Left renal cortex interstitium (tissue), 4 donors: ENCODE measurements at places on chromosomes 7 and 10. TPM values are rescaled to one million over a fixed set of nuclear protein-coding genes. Genes with fewer than 3 reads are reported as not detected.

CHPF2 gene
- 22.2 TPM for polyA plus RNA-seq

TMEM236 gene
- polyA plus RNA-seq = 0.31 TPM

IFIT2 gene
- polyA plus RNA-seq = 9.0 TPM

MMRN2 gene
- 28.8 TPM for polyA plus RNA-seq

GNAI1 gene
- polyA plus RNA-seq = 92.6 TPM

ABCA13 gene
- 0.76 TPM for polyA plus RNA-seq

FKBP9 gene
- polyA plus RNA-seq = 146 TPM

DMBT1 gene
- polyA plus RNA-seq = 0.14 TPM

MLXIPL gene
- polyA plus RNA-seq = 3.2 TPM

NME8 gene
- polyA plus RNA-seq = not detected

UNC5B gene
- 57.8 TPM for polyA plus RNA-seq

TFEC gene
- polyA plus RNA-seq = 23.1 TPM

RHOBTB1 gene
- polyA plus RNA-seq = 82.6 TPM

ADRB1 gene
- polyA plus RNA-seq = 0.06 TPM

PPP1R17 gene
- not detected for polyA plus RNA-seq

CNPY1 gene
- polyA plus RNA-seq = not detected

ODAD2 gene
- 1.2 TPM for polyA plus RNA-seq

OR6V1 gene
- polyA plus RNA-seq = not detected

CALHM2 gene
- 15.5 TPM for polyA plus RNA-seq

CFAP43 gene
- 12.8 TPM for polyA plus RNA-seq

OR9A2 gene
- not detected for polyA plus RNA-seq

OPN1SW gene
- 1.3 TPM for polyA plus RNA-seq

POLR2J2 gene
- 5.3 TPM for polyA plus RNA-seq

PAPSS2 gene
- 35.3 TPM for polyA plus RNA-seq

THNSL1 gene
- 13.8 TPM for polyA plus RNA-seq

LIPJ gene
- polyA plus RNA-seq = 0.17 TPM

ABCC2 gene
- polyA plus RNA-seq = 4.9 TPM
